ENCODE measurements at places on chromosomes 7 and 10.

DNA sequence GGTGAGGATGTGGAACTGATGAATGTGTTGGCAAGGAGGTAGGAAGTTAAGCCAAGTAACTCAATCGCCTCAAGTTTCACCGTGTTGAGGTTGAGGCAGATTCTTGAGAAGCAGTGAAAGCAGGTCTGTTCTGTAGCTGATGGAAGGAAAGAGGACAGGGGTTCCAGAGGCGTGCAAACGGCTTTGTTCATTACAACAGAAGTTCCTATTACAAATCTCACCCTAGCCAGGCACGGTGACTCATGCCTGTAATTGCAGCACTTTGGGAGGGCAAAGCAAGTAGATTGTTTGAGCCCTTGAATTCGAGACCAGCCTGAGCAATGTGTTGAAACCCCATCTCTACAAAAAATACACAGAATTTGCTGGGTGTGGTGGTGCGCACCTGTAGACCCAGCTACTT, 36.9 kb upstream of the PTF1A start:
- DNase-seq: no peak

DNA sequence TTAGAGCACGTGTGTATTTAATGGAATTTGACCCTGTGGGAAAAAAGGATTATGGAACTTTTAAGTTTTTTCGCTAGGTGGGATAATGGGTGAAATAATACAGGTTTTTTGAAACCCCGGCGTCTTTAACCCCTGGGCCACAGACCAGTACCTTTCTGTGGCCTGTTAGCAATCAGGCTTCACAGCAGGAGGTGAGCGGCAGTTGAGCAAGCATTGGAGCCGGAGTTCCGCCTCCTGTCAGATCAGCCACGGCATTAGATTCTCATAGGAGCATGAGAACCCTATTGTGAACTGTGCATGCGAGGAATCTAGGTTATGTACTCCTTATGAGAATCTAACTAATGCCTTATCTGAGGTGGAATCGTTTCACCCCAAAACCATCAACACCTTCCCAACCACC, 28.6 kb downstream of the WAC start:
- no peak for DNase-seq

- no peak for DNase-seq
Observed at GRCh38 chr7:109844362-109844761, 1246.6 kb upstream of the LRRN3 start.

GRCh38 chr10:79304479-79305087, 42.7 kb upstream of the PPIF start:
- DNase-seq: no peak

- DNase-seq: no peak
Observed at GRCh38 chr10:21492421-21492820, 33.1 kb downstream of the SKIDA1 start.

- DNase-seq: no peak
Observed at GRCh38 chr10:114576132-114576487, 82.0 kb downstream of the ABLIM1 start.
